ENCODE measurements at places on chromosomes 12 and 14.
A peak's percentile ranks its signal among the peaks of the same experiment; 100 is the strongest.

GRCh38 chr14:80017795-80018194 lies 193.5 kb downstream of the DIO2 start:
- DNase-seq: no peak

- DNase-seq: no peak
These were observed 30.3 kb downstream of the TTC7B start for GRCh38 chr14:90785876-90786450.

DNA sequence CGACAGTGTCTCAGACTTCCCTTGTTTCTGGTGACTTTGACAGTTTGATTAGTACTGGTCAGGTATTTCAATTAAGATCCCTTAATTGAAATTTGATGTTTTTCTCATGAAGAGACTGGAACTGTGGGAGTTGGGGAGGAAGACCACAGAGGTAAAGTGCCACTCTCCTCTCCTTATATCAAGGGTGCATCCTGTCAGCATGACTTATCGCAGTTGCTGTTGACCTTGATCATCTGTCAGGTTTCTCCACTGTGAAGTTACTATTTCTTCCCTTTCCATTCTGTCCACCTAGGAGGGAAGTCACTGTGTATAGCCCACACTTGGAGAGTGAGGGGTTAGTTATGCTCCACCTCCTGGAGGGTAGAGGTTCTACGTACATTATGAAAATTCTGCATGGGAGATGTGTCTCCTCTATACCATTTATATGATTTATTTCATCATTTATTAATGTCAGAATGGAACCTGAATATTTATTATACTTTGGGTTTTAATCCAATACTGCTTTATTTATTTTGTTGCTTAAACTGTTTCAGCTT lies 40.3 kb upstream of the SMOC1 start:
- no peak for DNase-seq

DNA sequence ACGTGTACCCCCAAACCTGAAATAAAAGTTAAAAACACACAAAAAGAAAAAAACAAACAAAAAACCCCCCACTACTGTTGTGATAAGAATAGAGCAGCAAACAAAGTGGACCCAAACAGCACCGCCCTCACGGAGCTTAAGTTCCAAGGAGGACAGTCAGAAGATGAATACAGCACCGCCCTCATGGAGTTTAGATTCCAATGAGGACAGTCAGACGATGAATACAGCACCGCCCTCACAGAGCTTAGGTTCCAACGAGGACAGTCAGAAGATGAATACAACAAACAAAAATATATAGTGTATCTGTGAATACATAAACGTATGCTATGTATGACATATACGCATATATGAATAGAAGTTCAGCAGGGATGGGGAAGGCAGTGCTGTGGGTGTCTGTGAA lies 353.8 kb downstream of the GLT1D1 start:
- DNase-seq: no peak

- no peak for DNase-seq
These were observed 10.8 kb downstream of the CRACR2A start for GRCh38 chr12:3741882-3742672.

- DNase-seq: no peak
These were observed 23.1 kb upstream of the DLK1 start for GRCh38 chr14:100703386-100704220.

- DNase-seq: no peak
These were observed 39.5 kb downstream of the CLIP1 start for GRCh38 chr12:122382919-122383350.

DNA sequence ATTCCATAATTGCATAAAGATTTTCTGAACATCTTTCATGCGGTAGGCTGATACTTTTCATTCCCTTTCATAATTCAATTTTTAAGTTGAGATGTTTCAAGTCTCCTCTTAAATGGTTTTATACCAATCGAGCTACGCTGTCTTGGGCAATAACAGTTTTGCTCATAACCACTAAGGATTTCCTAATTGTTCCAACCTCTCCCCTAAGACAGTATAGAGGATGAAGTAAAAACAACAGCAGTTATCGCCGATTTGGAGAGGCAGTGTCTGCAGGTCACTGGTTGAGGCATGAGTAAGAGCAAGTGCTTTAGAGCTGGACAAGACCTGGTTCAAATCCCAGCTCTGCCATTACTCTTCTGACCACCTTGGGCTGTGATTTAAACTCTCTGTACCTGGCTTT lies 6.9 kb upstream of the MED13L start:
- DNase-seq: no peak

DNA sequence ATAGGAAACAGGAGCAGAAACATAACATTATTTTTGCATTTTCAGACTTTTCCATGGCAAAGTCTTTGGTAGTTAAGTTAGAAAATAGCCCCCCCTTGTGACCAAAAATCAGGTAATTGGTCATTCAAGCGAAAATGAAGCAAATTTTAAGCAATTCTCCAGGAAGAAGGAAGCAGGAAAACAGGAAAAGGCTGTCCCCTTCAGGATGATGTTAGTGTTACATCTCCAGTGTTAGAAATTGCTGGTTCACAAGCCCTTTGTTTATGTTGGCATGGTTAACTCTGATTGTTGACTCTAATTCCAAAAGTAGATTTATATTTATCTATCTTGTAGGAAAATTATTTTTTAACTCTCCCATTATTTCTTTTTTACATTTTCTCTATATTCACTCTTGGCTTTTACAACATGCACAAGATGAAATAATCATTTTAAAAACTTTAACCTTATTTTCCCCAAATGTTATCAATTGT lies 18.8 kb upstream of the GAS2L3 start:
- peak; percentile 89 for DNase-seq

DNA sequence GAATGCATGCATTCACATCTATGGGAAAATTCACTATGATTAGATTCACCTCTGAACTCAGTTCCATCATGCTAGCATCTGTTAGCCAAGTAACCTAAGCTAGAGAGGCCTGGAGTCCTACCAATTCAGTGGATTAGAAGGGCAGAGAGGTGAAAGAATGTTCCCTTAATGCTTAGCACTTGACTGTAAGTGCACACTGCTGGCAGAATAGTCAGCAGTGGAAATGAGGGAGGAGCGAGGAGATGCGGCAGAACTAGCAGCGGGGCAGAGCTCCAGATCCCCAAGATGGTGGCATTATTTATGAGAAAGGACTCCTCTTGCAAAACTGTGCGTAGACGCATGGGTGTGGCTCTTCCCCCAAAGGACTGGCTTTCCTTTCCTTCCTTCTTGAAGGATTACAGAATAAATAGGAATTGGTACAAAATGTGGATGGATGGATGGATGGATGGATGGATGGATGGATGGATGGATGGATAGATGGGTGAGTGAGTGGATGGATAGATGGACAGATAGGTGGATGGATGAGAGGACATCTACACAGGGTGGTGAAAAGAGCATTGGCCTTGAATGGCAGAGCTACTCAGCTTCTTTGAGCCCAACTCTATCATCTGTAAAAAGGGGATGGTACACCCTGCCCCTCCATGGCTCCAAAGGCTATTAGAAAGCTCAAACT lies 227.2 kb downstream of the CHST11 start:
- DNase-seq: no peak

DNA sequence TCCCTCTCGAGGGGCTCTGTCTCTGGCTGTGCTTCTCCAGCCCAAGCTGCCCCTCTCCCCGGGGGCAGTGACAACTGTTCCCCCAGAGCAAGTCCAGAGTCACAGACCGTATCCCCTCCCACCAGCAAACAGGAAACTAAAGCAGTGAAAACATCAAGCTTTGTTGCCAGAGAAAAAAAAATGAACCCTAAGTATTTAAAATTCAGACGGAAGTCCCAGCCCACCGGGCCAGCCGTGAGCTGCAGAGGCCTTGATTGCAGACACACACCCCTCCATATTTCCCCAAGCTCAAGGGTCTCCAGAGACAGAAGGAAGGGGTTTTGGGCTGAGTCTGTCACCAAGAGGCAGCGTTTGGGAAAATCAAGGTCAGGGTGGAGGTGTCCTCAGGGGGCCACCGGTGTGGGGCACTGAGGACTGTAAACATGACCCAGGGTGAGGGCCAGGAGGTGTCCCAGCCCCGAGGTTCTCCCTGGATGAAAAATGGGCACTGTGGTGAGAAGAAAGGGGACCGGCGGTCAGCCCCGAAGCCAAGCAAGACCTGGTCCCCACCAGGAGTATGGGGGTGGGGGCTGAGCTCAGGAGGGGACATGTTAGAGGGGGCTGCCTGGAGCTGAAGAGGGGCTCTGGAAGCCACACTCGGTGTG lies 7.7 kb downstream of the PHETA1 start:
- no peak for DNase-seq

GRCh38 chr12:47754126-47754525 lies 4.6 kb downstream of the RAPGEF3 start:
- no peak for DNase-seq

DNA sequence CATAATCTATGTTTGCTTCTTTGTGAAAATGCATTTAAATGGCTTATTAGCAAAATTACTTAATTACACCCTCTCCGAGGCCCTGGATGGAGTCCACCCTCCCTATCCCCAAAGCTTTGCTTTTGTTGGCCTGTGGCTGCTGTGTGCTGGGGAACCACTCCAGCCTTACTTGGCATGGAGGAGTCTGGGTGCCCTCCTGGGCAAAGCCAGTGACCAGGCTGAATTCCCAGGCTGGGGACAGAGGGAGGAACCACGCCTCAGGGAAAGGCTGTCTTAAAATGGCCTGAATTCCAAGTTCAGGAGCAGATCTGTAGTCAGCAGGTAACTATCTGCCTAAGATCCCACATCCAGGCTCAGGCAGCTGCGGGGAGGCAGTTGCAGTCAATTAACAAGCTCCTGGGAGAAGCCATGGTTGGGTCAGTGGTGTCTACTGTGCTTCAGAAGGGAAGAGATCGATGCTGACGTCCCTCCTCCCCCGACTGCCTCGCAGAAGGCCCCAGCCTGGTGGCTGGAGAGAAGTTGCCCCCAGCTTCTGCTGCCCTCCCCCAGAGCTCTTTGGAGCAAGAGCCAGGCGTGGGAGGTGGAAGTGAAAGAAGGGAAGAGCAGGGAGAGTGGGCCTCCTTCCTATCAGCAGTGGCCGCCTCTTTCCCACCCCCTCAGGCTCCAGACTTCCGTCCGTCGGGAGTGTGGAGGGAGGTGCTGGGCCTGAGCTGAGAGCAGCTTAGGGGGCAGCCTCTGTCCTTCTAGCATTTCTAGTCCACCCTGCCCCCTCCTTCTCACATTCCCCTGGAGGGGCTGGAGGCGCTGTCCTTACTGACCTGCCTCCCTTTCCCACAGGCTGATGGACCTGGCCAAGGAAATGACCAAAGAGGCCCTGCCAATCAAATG lies 11.3 kb downstream of the VASH1 start:
- peak; percentile 76 for DNase-seq

DNA sequence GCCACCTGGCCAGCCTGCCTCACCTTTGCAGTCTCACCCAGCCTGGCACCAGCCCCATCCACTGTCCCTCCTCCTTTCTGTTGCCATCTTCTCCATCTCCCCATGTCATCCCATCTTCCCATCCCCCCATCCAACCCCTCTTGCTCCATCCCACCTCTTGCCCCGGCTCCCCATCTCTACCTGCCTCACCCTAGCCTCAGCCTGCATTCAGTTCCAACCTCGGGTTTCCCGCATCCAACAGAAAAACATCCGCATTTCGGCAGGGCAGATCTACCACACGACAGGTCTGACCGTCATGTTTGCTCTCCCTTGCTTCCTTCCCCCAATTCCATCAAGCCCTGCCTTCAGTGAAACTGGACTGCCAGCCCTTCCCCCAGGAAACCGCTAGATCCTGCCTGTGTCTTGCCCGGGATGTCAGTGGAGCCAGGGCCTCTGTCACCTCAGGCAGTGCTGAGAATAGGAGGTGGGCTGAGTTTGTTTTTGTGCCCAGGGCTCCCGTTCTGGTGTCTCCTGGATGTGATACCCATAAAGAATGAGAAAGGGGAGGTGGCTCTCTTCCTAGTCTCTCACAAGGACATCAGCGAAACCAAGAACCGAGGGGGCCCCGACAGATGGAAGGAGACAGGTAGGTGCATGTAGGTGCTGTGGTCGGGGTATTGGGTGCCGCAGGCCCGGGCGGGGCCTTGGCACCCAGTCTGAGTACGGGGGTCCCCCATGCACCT lies 2.5 kb downstream of the KCNH3 start:
- DNase-seq: no peak

GRCh38 chr14:85475113-85475512 lies 54.8 kb upstream of the FLRT2 start:
- no peak for DNase-seq

DNA sequence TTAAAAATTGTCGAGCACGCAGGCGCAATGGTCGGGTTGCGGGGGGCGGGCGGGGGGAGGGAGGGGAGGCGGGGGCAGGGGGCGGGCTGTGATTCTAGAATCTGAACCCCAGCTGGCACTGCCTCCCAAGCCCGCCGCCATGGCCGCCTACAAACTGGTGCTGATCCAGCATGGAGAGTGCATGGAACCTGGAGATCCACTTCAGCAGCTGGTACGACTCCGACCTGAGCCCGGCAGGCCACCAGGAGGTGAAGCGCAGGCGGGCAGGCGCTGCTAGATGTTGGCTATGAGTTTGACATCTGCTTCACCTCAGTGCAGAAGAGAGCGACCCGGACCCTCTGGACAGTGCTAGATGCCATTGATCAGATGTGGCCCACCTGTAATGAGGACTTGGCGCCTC lies 118.4 kb downstream of the NTN4 start:
- DNase-seq: no peak

DNA sequence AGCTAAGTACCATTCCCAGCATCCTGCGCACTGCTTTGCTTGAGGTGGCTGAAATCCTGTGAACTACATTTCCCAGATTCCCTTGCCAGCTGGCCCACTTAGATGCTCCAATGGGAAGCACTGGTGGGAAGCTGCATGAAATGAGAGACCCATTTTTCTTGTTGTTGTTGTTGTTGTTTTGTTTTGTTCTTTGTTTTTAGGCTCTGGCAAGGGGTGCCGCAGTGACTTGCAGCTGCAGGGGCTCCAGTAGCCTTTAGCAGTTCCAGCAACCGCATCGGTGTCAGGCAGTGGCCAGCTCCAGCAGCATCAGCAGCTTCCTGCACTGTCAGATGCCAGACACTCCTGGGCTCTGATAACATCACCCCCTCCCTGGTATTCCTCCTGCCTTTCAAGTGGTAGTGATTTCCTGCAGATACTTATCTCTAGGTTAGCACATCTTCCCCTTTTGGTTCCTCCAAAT lies 8.8 kb upstream of the EGLN3 start:
- DNase-seq: peak; percentile 59

DNA sequence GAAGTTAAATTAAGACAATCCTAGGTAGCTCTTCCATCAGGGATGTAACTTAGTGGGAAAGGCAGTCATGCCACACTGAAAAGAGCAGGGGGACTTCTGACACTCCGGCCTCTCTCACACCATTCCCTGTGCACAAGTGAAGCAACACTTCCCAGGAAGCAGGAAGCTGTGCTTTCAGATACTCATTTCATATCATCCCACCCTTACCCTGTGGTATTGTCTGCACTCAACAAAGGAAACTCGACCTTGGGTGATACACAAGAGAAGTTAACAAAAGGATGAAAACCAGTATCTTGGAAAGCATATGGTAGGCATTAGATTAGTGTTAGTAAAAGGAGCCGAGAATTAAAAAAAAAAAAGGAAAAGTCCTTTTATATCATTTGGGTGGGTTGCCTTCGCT lies 61.3 kb upstream of the MDM1 start:
- DNase-seq: no peak

DNA sequence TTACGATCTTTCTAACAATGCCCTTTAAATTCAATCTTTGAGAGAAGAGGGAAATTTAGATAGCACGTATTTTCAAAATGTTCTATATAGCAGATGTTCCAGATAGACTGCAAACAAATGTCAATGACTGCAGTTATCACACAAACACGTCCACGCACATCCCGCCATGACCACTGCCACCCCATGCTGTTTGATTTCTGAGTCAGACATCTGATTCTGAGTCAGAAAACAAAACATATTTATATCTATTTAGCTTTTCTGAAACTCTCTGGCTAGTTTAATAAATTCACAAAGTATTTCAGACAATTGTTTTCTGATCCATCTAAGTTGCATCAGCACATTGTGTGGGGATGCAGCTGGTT lies 105.9 kb upstream of the BCAT1 start:
- peak; percentile 43 for DNase-seq

All from KBM-7 (cell line).